Heart left ventricle (tissue), 16 donors: ENCODE measurements at places on chromosomes 1 and 21. TPM values are rescaled to one million over a fixed set of nuclear protein-coding genes. Genes with fewer than 3 reads are reported as not detected.

PROX1 gene
- 64.4 TPM for total RNA-seq

DMRTA2 gene
- total RNA-seq = not detected

IGSF21 gene
- total RNA-seq = 0.65 TPM

TRIM62 gene
- 3.0 TPM for total RNA-seq

MIA3 gene
- 58.9 TPM for total RNA-seq

RNU1-2 gene
- total RNA-seq = 2,349 TPM

OR2G6 gene
- total RNA-seq = not detected

CA14 gene
- total RNA-seq = 4.9 TPM

LEPR gene
- 11.5 TPM for total RNA-seq

AMPD1 gene
- total RNA-seq = not detected
